NCI-H1048 (cell line): ENCODE measurements at places on chromosomes 6 and 20.
A peak's percentile ranks its signal among the peaks of the same experiment; 100 is the strongest.

DNA sequence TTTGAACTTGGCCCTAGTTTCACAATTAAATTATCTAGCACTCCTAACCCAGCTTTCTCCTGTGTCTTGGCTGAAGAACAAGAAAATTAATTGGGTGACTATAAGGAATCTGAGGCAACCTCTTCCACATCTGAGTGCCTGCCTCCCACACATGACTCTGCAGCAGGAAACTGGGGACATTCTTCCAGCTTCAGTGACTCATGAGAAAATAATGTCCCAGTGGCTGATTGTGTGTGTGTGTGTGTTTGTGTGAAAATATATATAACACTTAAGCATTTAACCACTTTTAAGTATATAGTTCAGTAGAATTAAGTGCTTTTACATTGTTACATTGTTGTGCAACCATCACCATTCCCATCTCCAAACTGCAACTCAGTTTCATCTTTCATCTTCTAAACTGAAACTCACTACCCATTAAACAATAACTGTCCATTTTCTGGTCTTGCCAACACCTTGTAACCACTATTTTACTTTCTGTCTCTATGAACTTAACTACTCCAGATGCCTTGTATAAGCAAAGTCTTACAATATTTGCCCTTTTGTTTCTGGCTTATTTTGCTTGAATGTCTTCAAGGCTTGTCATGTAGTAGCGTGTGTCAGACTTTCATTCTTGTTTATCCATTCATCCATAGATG, 8.7 kb downstream of the TRIM38 start:
- no peak for DNase-seq

DNA sequence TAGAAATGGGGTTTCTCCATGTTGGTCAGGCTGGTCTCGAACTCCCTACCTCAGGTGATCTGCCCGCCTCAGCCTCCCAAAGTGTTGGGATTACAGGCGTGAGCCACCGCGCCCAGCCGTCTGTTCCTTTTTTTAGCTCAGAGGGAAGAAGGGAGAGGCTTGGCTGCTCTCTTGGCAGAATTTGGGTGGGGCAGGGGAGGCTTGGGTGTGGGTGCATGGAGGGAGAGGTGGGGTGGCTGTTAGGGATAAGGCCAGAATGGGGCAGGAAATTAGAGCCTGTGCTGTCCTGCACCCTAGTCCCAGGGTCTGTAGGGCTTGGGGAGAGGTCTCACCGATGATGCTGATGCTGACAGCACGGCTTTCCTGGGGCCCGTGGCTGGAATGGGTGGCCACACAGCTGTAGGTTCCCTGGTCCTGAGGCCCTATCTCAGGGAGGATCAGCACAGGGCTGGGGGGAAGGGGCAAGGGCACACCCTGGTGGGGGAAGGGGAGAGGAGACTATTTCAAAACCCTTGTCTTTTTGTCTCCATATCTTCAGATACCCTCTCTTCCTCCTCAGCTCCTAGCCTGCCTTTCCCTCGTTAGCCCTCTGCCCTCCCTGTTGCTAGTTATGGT, 2.0 kb downstream of the AGER start:
- DNase-seq = no peak

DNA sequence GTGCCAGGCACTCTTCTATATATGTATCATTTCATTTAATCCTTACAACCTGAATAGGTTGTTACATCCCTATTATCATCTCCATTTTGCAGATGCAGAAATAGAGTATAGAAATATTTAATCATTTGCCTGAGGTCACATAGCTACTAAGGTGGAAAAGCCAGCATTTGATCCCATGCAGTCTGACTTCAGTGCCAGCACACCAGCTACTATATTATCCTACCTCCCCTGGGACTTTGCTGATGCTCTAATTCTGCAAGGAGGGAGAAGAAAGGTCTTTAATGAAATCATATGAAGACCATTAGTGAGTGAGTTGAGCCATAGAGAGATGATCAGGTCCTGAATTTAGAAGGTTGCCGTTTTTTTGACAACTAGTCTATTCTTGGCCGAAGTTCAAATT, 53.7 kb downstream of the TOP1 start:
- DNase-seq = no peak

DNA sequence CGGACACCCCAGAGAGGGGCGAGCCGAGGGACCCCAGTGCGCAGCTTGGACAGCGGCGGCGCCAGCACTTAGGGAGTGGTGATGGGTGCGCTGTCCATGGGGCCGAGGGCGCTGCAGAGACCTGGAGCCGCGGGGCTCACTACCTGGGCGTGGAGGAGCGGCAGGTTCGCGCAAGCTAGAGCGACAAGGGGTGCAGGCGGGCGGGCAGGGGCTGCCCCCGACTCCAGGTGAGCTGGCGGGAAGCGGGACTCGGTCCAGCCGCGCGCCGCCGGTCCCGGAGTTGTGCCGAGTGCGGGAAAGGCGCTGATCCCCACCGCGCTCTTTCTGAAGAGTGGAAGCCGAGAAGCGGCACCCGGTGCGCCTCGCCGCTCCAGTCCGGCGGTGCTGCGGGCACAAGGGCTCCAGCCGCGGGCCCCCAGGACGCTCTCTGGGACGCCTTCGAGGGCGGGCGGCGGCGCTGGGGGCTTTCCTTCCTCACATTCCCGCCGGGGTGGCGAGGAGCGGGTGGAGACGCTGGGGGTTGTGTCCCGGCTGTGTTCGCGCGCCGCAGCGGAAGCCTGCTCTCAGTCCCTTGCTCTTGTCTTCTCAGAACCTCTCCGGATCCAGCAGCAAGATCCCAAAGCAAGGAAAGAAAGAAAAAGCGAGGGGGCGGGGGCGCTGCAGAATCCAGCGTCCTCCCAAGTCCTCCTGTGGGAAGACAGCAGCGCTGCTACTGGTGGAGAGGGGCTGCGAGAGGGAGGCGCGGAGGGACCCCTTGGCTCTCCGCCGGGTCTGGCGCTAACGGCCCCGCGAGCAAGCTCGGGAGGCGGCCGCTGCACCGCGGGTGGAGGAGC, at the start of gene B3GAT2:
B3GAT2 (minus strand) TSS at position 610 of the 833 bp plus-strand sequence. CDS start 631 bp downstream, outside the sequence.
- DNase-seq = no peak

DNA sequence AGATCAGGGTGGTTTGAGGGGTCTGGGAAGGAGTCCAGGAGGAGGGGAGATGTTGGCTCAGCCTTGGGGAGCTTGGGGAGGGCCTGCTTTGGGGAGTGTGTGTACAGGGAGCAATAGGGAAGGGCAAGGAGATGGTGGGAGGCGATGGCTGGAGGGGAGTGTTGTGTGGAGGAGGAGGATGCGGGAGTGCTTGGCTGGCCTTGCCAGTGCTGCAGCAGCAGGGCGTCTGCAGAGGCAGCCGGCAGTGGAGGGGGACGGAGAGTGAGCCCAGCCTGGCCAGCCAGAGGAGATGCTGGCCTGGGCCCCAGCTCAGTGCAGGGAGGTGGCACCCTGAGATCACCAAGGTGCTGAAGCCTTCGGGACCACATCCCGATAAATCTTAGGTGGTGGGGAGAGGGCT, 3.9 kb downstream of the IP6K3 start:
- no peak for DNase-seq

DNA sequence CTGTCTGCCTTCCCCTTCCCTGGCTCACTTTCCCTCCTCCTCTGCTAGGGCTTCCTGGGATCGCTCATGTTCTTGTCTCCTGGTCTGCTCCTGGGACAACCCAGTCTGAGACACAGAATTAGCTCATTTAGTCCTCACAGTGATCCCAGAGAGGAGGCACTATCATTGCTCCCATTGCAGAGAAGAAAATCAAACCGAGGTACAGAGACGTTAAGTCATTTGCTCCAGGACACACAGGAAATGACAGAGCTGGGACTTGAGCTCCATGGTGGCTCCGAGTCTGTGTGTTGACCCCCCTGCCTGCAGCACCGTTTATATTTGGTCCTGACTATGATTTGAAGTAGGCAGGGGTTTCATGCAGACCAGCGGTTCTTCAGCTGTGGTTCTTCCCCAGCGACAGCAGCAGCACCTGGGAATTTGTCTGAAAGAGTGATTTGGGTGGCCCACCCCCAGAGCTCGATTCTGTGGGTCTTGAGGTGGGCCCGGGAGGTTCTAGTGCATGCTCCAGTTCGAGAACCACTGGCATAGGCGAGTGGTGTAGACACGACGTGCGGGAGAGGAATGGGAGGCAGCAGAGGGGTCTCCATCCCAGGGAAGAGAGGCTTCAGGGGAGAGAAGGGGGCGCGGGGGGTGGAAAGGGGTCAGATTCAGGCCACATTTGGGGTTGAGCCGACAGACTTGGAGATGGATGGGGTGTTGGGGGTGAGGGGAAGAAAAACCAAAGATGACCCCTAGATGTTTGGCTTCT, 24.7 kb downstream of the PCK1 start:
- no peak for DNase-seq

- DNase-seq = no peak
Measured at GRCh38 chr6:23282252-23283021, 713.1 kb downstream of the HDGFL1 start.

GRCh38 chr6:150599199-150600009, at the start of gene PLEKHG1:
Gene PLEKHG1, plus strand, starts transcription at chr6:150599885. Its CDS starts 133,797 bp downstream, at chr6:150733682.
- peak; percentile 46 for DNase-seq

DNA sequence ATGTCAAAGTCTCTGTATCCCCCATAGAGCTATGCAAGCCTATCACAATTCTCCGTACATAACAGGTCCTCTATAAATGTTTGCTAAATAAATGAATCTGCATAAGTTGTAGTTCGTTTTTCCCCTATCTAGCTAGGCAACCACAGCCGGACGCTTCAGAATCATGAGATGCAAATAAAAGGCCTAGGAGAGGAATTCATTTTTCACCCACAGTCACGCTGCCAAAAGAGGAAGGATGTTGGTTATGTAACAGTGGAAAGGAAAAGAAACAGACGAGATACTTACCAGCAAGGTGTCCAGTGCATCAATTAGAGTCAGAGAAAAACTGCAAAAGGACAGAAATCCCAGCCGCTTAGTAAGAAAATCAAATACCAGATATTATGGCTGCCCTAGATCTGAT, 2.4 kb downstream of the EDEM2 start:
- no peak for DNase-seq

GRCh38 chr6:9361749-9362148, 926.4 kb upstream of the SLC35B3 start:
- no peak for DNase-seq

- no peak for DNase-seq
Measured at GRCh38 chr6:95768539-95768938, 191.2 kb downstream of the MANEA start.

DNA sequence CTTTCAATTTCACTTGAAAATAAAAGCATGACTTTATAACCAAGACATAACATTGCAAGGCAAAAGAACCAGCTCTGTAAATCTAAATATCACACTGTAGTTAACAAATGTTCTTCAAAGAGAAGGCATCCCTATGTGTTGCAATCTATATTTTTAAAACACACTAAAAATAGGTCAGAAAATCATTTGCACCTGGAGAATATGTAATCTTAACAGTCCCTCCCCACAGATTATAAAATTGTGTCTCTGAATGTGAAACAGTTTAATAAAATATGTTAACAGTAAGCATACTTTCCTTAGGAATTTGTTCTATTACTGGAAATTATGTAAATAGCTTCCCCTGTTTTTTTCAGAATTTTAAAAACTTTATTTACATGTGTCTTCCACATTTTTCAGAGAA, 351.9 kb downstream of the COL12A1 start:
- no peak for DNase-seq
